ENCODE measurements at places on chromosomes 12 and 14. TPM values are rescaled to one million over a fixed set of nuclear protein-coding genes. Genes with fewer than 3 reads are reported as not detected.

Gene KRT8
- total RNA-seq, result 82.2 TPM

Gene VDR
- 1.3 TPM for total RNA-seq

Gene SNRPF
- 10.1 TPM for total RNA-seq

- no peak for DNase-seq
Measured at GRCh38 chr14:27929797-27930347, 836.7 kb upstream of the FOXG1 start.

DNA sequence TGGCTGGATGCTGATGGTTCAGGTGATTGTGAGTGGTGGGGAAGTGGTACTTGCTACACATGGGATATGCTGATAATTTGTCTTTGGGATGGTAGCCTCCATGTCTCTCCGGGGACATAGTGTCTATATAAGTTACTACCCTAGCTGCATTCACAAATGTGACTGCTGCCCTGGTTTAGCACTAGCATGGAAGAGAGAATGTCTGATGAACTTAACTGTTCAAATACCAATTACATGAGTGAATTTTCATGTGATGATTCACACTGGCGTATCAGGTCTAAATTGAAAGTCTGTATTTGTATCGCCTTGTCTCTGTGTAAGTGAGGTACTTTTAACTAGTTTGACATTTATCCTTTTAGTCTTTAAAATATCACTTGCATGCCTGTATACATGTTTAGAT is 34.4 kb downstream of the ATF7IP start:
- no peak for DNase-seq

- no peak for DNase-seq
Measured at GRCh38 chr14:51884086-51884927, 23.9 kb downstream of the GNG2 start.

Gene FAM90A1
- not detected for total RNA-seq

DNA sequence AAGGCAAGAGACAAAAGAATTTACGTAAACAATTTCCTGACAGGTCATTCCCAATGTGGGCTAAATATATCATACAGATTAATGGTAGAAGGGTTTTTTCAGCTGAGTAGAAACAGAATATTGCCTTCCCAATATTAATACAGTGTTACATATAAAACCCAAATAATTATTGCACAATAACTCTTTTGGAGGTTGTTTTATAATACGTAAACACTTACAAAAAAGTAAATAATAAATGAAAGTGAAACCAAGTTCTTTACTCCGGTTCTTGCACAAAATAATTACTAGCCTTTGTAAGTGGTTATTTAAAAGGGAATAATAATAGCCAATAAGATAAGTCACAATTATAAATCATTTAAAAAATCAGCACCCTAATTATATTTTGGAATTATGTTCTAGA is 118.6 kb upstream of the SSTR1 start:
- DNase-seq, result no peak

GRCh38 chr12:2607881-2608607 is 186.7 kb upstream of the FKBP4 start:
- DNase-seq, result no peak

- no peak for DNase-seq
Measured at GRCh38 chr12:91954326-91954725, 191.3 kb downstream of the BTG1 start.

DNA sequence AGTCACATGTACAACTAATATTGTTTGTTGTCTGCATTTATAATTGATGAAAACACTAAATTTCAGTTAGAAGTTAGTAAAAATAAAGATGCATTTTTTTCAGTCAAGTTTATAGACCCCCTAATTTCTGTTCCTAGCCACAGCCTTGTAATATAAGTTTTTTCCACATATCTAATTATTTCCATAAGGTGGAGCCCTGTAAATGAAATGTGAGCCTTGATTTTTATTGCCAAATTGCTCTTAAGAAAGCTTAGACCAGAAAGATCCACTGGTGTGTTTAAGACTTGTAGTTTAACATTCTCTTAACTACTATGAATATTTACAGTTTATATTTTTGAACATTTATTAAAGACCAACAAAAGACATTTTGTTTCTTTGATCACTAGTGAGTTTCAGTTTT is 322.1 kb upstream of the RGS6 start:
- no peak for DNase-seq

Gene LRP6
- total RNA-seq, result 27.4 TPM

Gene TSPAN19
- total RNA-seq, result not detected

DNA sequence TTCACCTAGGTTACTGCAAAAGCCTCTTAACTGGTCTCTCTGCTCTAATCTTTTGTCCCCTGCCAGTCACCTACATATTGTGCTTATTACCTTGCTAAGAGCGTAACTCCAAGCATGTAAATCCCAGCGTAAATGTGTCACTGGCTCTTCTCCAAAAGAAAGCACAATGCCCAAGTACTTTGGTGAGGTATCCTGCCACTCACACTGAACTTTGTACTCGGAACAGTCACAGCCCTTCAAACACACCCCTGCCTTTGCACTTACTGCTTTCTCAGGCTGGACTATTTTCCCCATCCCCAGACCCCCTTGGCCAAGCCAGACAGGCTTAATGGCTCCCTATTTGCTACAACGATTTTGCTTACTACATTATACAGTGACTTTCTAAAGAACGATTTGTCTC is 31.7 kb downstream of the GALNT4 start:
- DNase-seq, result no peak

- no peak for DNase-seq
Measured at GRCh38 chr14:35821564-35822411, 4.3 kb upstream of the BRMS1L start.

GRCh38 chr12:1474574-1475153 is 119.7 kb downstream of the FBXL14 start:
- no peak for DNase-seq

Gene AICDA
- total RNA-seq, result 0.13 TPM

DNA sequence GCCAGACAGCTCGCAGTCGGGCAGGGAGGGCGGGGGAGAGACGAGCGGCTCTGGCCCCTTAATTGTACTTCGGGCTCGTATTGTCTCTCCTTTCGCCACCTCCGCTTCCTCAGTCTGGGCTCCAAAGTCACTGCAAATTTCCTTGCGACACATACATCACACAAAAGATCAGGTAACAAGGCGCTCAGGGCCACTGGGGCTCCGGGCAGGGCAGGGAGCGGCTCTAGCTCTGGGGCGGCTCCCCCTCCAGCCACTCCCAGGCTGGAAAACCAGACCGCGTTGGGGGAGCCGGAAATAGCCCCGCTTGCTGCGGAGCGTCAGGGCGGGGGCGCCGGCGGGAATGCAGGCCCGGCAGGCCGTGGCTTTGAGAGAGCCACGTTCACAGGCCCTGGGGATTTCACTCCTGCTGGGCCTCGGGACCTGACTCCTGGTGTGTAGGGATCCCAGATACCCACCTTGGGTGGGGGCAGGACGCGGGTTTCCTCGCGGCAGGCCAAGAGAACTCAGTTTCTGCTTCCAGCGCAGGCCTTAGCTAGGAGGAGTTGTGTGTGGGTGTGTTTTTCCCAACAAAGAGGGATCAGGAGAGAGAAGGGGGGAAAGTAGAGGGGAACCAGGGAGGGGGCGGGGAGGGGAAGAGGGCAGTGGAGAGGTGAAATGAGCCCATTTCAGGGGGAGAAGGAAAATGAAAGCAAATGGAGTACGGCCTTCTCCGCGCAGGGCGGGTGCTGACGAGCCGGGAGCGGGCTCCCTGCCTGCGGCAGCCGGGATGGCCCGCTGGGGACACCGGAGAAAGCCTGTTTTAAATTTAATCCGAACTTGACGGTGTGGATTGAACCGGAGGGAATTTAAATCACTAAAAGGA is 4.4 kb upstream of the HOXC9 start:
- DNase-seq, result no peak

Gene OVCH1
- not detected for total RNA-seq

Gene TNFAIP2
- total RNA-seq, result 31.3 TPM

DNA sequence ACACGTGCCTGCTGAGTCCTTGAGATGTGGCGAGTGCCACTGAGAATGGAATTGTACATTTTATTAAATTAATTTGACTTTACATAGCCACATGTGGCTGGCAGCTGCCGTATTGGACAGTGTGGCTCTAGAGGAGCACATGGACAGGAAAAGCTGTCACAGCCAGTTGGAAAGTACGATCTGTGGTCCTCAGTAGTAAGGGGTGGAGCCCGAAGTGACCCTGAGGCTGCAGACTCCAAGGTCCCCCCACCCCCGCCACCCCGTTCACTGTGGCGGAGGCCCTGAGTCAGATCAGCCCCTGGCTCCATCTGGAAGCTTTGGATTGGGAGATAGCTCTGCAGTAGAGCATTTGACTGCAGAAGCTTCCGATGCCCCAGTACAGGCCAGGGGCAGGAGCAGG is 25.8 kb upstream of the BEGAIN start:
- no peak for DNase-seq

Gene PNP
- total RNA-seq, result 17.4 TPM

Gene SMCO3
- total RNA-seq, result not detected

DNA sequence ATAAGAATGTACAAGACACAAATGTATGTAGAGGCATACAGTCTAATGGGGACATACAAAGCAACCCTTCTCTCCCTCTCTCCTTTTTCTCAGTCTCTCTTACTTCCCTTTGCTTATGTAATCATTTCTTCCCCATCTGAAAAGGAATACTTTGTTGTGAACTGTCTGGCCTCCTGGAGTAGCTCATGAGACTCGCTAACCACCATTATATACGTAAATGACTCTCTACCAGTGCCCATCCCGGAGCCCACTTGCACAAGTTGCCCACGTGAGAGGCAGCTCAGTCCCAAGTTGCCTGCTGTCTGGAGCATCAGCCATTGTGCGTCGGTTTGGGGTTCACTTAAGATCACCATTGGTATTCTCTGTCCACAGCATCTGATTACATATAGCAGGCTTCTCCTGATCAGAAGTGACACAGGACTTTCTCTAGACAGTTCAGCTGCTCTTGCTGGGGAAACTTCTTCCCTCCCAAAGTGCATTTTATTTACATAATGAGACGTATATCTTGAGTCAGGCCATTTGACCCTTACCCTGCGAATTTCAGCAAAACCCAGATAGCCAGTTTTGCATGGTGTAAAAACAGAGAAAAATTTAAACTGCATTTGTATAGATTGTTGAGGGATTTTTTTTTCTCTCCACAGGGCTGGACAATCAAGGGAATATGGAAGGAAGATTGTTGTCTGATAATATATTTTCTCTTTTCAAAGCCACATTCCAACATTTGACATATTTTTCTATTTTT is 220.7 kb upstream of the EGLN3 start:
- no peak for DNase-seq

DNA sequence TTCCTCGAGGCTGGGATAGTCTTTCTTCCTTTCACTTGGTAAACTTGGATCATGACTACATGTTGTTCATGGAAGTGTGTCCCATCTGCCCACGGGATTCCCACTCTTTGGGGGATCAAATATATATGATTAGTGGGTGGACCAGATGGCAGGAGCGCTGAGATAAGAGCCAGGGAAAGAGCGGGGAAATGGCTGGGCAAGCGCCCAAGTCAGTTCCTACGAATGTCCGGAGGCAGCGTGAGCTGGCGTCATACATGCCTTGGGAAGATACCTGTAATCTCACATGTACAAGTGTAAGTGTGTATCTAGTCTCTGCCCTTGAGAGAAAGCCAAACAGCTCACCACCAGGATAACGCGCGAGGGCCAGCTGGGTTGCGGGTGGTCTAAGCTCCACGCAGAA is 62.3 kb downstream of the FZD10 start:
- DNase-seq, result no peak

Gene LIN52
- total RNA-seq, result 7.4 TPM

Gene CD163L1
- 3.1 TPM for total RNA-seq

- no peak for DNase-seq
Measured at GRCh38 chr12:2284321-2284813, 231.6 kb downstream of the CACNA1C start.

Gene RD3L
- total RNA-seq, result 13.1 TPM

DNA sequence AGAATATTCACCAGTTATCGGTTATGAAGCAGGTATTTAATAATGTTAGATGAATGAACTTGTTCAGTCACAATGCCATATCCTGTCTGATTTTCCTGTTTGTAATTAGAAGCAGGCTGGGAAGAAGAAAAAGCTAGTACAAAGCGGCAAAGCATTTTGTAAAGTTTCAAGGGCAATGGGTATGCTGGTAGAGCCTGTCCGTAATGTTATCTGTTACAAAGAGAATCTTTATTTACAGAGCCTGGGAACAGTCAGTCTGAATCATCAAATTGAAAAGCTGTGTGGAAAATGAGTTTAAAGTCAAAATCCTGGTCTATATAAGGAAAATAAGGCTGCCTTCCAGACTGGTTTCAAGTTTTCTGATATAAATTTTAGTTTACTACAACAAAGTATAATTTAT is 40.5 kb downstream of the PARP11 start:
- DNase-seq, result no peak

Gene MYF6
- 1.1 TPM for total RNA-seq

Gene CCNB1IP1
- 61.3 TPM for total RNA-seq

DNA sequence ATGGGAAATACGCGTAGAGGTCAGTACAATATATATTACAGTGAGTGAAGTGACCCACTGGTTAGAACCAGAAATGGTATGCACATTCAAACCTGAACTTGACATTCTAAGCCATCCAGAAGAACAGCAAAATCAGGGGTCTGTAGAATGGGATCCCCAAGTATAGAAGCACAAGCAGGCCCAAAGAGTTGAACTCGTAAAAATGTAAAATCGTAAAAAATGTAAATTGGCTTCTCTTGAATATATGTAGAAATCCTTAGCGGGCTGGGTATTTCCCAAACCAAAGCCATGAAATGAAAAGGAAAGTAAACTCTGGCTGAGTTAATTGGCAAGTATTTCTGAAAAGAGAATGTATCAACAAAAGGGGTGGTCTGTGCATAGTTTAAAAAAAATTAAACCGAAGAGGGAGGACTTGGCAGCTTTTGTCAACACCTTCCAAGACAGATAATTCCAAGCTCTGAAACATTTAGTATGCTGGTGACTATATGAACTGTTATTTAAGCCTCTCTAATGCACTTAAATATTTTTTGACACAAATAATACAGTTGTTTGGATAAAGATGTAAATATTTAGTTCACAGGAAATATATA is 1505.6 kb upstream of the FLRT2 start:
- no peak for DNase-seq

Gene KRT83
- not detected for total RNA-seq

Gene SPRYD4
- total RNA-seq, result 3.3 TPM

DNA sequence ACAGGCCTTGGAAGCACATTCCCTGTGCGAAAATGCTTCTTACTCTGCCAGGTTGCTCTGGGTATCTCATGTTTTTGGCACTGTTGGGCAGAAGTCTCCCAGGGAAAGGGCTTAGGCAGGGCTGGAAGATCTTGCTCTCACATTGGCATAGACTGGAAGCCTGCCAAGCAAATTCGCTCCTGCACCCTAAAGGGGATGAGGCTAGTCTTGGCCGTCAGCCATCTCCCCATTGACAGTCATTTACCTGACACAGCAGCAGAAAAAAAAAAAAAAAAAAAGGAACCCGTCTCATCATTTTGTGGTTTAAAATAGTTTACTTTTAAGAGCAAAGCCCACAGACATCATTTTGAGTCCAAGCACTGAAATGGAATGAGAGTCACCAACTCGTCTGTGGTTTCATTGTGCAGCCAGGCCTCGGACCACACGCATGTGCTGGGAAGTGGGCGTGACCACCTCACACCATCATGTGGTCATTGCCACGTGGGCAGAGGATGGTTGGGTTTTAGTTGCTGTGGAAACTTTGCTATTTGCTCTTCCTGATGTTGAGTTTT is 84.8 kb downstream of the NRXN3 start:
- no peak for DNase-seq

Gene RASSF9
- 9.1 TPM for total RNA-seq

Gene ACIN1
- total RNA-seq, result 72.4 TPM

Gene MLF2
- 135 TPM for total RNA-seq

Measured in cardiac septum (tissue), 1 donor.